H4 (cell line): ENCODE measurements at places on chromosomes 11 and 22.

DNA sequence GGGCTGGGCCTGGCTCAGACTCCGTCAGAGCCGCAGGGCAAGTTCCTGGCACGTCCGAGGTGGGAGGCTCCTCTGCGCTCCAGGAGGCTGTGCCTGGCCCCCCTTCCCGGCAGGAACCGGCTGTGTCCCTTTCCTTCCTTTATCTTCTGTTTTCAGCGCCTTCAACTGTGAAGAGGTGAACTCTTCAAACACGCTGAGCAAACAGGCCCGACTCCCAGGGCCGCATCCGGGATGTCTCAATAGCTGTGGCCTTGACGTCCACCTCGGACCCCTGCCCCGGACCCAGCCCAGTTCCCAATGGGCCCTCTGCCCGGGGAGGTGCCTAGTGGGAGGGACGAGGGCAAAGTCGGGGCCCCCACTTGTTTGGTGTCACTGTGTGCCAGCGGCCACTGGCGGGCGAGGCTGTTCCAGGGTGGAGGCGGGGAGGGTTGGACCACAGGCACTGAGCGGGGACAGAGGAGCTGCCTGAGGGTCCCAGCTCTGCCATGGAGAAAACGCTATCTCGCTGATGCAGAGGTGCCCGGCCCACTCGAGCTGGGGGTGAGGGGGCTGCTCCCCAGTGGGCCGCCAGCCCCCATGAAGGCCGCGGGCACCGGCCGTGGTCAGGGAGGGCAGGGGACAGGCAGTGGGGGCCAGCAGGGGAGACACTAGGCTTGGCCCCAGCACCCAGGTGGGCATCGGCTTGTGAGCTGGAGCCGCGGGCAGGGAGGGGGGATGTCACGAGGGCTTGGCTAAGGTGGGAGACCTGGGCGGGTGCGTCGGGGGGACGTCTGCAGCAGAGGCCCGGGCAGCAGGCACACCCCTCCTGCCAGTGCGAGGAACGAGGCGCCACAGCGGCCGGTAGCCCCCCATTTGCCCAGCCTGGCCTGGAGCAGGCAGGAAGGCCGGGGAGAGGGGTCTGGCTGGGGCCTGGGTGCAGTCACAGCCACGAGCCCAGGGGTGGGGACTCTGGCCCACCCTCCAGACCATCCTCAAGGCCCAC, 2.7 kb upstream of the MUC5B start:
- no peak for DNase-seq

- no peak for DNase-seq
Observed at GRCh38 chr22:42225841-42226240, 44.6 kb downstream of the TCF20 start.

DNA sequence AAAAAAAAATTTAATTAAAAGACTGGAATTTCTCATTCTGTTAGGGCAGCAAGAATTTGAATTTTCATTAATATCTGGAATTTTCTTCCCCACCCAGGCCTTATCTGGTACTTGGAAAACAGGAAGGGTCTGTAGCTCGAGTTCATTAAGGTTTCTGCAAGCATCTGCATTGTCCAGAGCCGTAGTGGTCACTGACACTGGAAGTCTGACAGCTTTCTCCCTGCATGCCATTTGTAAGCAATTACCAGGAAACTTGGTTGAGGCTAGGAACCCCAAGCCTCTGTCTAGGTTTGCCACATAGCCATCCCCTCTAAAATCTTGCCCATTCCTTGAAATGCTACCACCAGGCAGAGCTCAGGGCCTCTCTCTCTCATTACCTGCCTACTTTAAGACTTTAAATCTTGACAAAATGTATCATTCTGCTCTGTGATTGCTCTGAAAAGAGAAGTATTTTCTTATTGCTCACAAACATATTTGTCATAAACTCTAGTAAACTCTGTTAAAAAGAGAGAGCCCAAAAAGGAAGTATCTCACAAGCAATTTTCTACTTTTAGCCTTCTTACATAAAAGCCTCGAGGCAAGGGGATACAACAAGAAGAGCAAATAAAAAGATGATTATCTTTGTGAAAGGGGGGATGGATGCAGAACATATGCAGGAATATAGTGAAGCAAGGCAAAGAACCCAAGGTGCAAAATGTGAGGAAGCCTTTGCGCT, 5.5 kb upstream of the PGM2L1 start:
- DNase-seq, result no peak

GRCh38 chr11:118343248-118343647, 743 bp upstream of the CD3D start:
- no peak for DNase-seq

DNA sequence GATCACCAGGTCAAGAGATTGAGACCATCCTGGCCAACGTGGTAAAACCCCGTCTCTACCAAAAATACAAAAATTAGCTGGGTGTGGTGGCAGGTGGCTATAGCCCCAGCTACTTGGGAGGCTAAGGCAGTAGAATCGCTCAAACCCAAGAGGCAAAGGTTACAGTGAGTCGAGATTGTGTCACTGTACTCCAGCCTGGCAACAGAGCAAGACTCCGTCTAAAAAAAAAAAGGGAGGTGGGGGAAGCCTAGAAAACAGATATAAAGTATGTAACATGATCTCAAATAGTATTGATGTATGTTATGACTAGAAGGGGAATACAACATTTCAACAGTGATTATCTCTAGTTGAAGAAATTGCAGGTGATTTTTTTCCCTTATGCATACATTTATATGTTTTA, 61.4 kb downstream of the SLC1A2 start:
- no peak for DNase-seq

- DNase-seq, result peak; percentile 89
Observed at GRCh38 chr11:6249770-6250555, 9.7 kb upstream of the CCKBR start.

GRCh38 chr11:132202621-132203020, 832.2 kb downstream of the NTM start:
- DNase-seq, result no peak

DNA sequence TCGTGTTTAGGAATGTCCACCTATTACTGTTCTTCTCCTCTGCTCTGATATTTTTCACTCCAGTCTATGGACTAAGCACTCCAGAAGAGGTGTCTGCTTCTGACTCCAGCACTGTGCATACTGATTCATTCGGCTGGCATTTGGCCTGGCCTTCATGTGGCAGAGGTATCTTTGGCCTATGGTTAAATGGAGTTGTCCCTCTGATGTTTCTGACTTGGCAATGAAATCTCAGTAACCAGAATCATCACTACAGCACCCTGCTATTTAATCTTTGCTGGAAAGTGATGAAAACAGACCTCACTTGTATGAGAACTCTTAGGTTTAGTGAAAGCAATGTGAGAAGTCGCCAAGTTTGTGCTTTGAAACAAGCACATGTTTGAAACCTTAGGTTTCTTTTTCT, 155.2 kb downstream of the MAML2 start:
- peak; percentile 29 for DNase-seq

DNA sequence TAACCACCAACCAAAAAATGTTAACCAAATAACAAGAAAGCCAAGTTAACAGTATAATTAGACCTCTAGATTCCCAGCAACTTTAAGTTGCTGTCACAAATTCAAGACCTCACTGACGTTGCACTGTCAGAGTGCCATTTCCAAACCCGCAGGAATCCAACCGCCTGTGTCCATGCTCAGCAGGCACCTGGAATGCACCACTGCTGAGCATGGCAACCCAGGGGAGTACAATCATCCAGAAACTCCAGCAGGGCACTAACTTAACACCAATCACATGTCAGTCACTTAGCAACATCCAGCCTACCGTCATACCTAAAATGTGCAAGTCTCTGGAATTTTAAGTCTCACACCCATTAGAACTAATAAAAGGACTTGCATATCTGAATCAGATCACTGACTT, 48.8 kb downstream of the SMCO4 start:
- peak; percentile 50 for DNase-seq

DNA sequence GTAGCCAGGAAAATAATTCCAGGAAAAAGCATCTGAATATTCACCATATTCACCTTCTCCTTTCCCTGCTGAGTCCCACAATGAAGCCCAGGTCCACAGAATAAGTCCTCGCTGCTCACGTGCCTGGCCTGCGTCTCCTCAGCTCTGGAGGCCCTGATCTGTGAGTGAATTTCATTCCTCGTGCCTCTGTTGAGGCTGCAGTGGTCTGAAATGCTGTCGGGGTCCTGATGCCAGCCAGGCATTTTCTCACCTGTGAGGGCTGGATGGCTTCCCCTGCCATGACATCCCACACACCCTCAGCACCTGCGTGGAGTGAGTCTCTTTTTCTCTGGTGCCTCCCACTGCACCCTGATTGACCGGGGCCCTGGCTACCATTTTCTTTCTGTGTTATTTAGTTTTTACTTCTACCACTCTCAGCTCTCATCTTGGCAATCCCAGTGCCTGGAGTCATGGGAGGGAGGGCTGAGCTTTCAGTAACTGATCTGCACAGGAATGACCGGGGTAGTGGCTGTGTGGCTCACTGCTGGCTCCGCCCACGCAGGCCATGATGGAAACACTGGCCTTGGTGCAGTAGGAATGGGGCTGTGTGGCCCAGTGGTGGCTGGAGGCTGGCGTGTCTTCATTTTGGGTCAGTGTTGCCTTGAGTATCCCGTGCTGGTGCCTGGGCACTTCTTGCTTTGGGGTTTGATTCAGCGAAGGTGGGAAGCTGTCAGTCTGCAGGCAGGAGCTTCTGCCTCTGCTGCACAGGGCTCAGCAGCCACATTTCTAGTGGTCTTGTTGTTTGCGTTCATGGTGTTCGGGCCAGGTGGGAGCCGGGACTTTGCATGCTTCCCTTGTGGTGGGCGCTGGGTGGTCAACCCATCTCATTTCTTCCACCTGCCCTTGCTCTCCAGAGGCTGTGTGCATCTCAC, 807.2 kb downstream of the TBC1D22A start:
- no peak for DNase-seq

GRCh38 chr11:10943968-10944367, 86.1 kb upstream of the ZBED5 start:
- no peak for DNase-seq

DNA sequence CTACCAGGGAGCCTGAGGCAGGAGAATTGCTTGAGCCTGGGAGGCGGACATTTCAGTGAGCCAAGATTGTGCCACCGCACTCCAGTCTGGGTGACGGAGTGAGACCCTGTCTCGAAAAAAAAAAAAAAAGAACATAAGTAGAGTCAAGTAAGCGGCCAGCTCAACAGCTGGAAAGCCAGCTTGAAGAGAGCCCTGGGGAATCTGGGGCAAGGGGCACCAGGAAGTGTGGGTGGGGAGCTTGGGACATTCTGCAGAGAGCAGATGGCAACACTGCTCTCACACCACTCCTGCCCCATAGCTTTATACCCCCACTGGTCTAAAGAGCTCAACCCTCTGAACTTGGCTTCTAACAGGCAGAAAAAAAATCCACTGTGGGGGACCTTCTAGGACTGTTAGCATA, 505.6 kb downstream of the BUD13 start:
- no peak for DNase-seq

GRCh38 chr11:132763503-132763902, 768.8 kb downstream of the OPCML start:
- no peak for DNase-seq

DNA sequence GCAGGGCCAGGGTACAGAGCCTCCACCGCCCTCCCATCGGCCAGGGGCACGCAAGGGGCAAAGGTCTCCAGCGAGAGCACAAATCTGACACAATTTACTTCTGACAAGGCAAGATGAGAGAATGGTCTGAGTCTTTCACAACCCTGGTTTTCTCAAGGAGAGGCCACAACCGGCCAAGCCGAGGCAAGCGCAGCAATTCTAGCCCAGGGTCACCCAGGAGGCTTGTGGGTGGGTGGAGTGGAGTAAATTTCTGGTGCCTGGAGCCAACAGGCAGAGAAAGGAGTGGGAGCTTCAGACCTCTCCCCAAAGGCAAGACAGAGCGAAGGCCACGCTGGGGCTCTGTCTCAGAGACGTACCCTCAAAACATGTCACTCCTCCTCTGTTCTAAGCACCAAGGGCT, 9.3 kb downstream of the LARGE2 start:
- DNase-seq, result no peak

DNA sequence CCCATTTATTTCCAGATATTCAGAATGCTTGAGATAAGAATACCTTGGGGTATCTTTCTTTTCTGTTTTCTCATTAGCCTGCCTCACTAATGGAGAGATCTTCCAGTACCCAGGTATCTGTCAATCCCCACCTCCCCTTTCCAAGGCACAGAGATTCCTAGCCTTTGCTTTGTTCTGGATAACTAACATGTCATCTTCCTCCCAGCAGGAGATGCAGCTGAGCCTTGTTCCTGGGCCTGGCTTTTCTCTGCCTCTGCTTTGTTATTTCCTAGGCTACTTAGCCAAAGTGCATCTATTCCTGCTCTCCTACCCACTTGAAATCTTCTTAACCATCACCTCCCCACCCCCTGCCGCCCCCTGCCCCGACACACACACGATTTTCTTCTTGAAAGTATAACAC, 297.1 kb downstream of the NELL1 start:
- no peak for DNase-seq

- DNase-seq, result peak; percentile 50
Observed at GRCh38 chr11:133064152-133064877, 468.0 kb downstream of the OPCML start.

DNA sequence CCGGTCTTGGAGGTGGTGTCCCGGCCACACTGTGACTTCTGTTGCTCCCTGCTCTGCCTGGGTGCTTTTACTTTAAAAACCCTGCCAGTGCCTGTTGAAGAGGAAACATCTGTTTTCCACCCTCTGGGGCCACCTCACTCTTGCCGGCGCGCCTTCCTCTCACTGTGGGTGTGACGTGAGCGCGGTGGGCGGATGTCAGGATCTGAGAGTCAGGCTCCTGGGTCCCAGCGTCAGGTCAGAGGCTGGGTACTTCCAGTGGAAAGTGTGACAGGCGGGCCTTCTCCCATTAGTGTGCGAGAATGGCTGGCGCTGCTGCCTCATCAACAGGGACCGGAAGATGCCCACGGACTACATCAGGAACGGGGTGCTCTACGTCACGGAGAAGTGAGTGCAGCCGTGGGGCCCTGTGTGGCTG, 54.2 kb downstream of the GRAMD4 start:
- no peak for DNase-seq

DNA sequence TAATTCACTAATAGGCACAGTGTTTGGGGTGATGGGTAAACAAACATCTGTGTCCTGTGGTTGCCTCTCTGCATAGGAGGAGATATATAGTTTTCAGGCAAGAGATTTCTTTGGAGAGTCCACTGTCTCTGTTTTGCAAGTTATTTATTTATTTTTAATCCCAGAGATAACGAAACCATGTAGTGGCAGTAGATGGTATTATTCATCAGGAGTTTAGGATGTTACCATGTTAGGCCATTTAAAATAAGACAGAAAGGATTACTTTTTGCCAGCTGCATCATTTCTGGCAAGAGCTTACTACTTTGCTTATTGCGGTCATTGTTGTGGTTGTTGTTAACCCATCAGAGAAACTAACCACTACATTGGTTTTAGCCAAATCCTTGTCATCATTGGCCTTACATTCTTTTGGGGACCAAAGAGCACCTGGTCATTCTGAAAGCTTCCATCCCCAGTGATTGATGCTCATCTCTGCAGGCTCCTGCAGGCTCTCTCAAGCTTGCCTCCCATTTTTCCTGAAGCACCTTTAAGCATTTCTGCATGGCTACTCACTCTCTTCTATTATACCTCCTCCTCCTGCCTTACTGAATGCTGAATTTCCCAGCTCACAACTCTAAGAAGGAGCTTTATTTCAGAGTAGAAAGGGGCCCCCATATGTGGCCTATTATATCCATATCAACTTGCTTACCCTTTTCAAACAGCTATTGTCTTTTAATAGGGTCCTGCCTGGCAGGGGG, 84.4 kb downstream of the CSTPP1 start:
- no peak for DNase-seq

GRCh38 chr22:45006111-45006963, 3.5 kb downstream of the PHF21B start:
- no peak for DNase-seq
